ENCODE measurements at places on chromosomes 13 and 19.

DNA sequence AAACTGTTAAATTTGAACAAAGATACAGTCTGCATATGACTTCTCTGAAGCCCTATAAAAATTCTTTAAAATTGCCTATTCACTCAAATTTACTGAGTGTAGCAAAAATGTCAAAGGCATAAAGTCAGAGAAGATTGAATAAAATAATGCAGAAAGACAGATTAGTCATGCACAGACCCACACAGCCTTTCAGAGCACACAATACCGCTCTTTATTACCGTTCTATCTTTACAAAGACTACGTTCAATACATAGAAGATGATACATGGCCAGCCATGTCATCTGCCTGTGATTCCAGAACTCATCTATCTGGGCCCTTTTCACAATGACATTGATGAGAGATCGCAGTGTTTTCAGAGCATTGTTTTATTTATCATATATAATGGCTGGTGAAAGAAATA lies 107.2 kb downstream of the URI1 start:
- no peak for DNase-seq

DNA sequence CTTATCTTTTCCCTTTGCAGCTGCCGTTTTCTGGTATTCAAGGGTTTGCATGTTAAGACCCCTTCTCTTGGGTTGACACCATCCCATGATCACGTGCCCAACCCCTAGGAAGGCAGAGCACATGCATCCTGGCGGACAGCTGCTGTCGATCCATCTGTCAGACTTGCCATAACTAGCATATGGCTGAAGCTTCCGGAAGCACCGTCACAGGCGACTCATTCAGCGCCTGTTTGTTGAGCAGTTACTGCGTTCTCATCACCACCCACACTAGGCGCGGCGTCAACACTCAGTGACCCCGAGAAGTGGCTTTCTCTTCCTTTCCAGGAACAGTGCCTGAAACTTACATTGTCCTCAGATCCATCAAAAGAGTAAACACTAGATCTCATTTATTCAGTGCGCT lies 93.6 kb downstream of the SOX1 start:
- no peak for DNase-seq

GRCh38 chr13:113495494-113496210 lies 5.1 kb upstream of the DCUN1D2 start:
- DNase-seq = no peak

DNA sequence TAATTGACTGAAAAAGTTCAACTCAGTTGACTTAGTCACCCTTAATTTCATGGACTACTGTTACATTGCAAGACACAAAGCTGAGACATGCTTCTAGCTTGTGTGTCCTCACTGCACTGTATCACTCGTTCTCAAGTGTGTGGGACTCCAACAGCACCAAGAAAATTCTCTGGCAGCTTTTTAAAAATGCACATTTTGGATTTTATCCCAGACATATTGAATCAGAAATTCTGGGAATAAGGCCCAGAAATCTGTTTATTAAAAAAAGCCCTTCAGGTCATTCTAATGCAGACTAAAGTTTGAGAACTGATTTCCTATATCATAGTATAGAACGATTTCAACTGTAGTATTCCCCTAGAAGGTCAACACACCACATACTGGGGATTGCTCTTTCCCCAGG lies 1485.3 kb downstream of the PCDH9 start:
- no peak for DNase-seq

GRCh38 chr19:6766357-6767080 lies 716 bp downstream of the SH2D3A start:
- DNase-seq = no peak

DNA sequence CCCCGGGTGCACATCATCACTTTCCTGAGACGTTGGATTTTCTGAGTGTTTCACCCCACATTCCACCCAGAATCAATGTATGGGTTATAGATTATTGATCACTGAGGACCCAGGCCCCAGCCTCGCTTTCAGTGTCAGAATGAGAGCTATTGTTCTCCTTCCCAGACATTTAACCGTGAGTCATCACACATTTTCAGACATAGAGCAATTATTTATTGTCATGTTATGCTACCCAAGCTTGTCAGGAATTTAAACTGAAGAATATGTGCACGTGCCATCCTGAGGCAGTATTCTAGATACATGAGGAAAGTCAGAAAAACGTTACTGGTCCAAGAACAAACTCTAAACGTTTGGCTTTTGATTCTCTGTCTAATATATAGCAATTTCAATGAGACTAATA lies 276.6 kb upstream of the ZNF507 start:
- no peak for DNase-seq

DNA sequence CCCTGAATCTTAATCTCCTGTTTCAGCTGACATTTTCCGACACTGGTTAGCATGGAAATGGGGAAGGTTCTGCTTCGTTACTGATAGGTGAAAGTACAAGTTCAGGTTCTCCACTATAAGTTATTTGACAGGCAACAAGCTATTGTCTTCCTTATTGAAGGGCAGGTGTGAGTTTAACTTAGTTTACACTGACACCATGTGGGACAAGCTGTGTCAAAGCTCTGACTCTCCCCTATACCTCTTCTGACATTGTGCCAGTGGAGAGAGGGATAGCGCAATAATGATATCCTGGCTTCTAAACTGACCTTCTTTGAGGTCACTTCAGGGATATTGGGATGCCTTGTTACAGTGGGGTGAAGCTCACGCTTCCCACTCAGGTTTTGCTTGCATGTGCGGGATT lies 587.0 kb upstream of the SLITRK5 start:
- no peak for DNase-seq

DNA sequence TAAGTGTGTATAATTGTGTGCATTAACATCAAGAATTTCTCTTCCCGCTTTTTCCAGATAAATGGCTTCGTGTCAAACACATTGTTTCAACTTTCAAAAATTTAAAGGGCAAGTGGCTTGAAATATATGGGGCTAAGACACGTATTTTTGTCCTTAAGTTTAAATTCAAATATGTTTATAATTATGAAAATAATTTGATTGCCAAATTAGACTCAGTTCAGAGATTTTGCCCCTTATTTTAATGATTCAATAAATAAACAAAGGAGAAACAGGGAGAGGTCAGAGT lies 1159.2 kb upstream of the MIR17HG start:
- no peak for DNase-seq

DNA sequence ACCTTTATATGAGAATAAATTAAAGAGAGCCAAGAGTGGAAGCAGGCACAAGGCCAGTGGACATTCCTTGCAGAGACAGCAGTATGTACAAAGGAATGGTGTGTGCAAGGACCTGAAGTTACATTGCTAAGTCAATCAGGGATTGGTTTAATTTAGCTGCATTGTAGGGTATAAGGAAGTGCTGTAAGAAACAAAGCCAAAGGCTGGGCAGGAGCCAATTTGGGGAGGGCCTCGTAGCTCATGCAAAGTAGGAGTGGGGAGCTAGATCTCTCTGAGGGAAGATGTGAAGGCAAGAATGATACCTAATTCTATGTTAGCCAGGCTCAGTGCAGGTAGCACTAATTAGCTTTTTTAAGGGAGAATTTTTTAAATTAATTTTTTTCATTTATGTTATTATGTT lies 76.7 kb downstream of the SLAIN1 start:
- DNase-seq = no peak

GRCh38 chr19:9847087-9847671 lies 12.1 kb downstream of the PIN1 start:
- DNase-seq = peak; percentile 97

DNA sequence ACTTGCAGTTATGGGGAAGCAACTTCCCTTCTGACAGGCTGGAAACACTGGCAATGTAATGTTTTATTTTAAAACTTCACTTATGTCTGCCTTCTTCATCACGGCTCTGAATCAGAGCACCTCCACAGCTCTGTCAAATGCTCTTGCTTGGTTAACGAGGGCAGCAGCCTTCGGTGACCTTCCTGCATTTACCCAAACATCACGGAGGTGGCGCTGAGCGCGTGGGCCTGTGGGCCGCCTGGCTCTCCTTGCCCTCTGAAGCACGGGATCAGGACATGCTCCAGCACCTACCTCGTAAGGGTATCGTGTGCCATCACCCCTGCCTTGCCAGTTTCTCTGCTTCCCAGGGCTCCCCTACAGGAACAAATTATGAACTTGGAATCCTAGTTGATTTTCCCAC lies 310.0 kb downstream of the TEX29 start:
- no peak for DNase-seq

DNA sequence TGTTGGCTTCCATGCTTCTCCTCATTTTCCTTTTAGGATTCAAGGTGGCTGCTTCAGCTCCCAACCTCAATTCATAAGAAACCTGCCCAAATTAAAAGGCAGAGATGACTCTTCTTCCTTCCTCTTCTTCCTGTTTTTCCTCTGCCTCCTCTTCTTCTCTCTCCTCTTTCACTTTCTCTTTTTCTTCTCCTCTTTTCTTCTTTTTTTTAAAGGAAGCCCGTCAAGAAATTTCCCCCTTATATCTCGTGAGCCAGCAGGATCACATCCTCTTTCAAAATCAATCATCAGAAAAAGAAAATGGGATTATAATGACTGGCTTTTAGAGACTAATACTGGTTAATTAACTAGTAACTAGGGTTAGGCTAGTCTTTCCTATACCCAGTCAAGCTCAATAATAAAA lies 220.3 kb downstream of the NBEA start:
- DNase-seq = no peak

DNA sequence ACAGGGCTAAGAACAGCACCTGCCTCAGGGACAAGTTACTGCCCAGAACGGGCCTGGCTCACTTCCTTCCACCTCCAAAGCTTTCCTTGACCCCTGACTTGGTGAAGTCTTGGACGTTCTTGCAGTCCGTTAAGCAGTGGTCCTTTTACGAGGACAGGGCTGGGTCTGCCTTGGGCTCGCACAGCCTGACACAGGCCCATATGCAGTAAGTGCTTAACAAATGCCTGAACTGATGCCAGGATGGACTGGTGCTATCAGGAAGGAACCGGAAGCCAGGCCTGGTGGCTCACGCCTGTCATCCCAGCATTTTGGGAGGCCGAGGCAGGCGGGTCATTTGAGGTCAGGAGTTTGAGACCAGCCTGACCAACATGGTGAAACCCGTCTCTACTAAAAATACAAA lies 1.8 kb upstream of the PLK5 start:
- no peak for DNase-seq

GRCh38 chr19:17184371-17184841 lies 30.8 kb upstream of the USE1 start:
- no peak for DNase-seq

GRCh38 chr19:45079063-45079910 lies at the start of gene GEMIN7:
Gene GEMIN7, plus strand, starts transcription at chr19:45079260. Its CDS starts 10,855 bp downstream, at chr19:45090115.
- no peak for DNase-seq

DNA sequence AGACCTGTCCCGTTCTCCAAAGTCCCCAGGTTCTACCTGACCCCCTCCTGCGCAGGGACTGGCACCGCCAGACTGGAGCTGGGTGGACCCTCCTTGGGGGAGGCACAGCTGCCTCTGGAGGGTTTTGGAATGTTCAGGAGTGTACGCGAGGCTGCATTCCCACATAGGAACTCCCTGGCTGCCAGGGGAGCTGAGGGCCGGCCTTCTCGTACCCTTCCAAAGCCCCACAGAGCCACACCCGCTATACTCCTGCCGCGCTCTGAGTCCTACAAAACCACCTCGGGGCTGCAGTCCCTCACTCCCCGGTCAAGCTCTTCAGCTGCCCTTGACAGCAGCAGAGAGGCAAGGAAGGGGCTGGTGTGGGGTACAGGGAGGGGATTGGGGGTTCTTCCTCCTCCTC lies 484 bp upstream of the MUC16 start:
- DNase-seq = no peak

GRCh38 chr13:107211073-107211472 lies 643.1 kb upstream of the ARGLU1 start:
- DNase-seq = peak; percentile 30

GRCh38 chr13:105847527-105848291 lies 687.8 kb downstream of the EFNB2 start:
- no peak for DNase-seq

GRCh38 chr13:113092776-113093579 lies 12.6 kb upstream of the F7 start:
- no peak for DNase-seq

- DNase-seq = no peak
These were observed 552.0 kb downstream of the RFC3 start for GRCh38 chr13:34369931-34370330.

DNA sequence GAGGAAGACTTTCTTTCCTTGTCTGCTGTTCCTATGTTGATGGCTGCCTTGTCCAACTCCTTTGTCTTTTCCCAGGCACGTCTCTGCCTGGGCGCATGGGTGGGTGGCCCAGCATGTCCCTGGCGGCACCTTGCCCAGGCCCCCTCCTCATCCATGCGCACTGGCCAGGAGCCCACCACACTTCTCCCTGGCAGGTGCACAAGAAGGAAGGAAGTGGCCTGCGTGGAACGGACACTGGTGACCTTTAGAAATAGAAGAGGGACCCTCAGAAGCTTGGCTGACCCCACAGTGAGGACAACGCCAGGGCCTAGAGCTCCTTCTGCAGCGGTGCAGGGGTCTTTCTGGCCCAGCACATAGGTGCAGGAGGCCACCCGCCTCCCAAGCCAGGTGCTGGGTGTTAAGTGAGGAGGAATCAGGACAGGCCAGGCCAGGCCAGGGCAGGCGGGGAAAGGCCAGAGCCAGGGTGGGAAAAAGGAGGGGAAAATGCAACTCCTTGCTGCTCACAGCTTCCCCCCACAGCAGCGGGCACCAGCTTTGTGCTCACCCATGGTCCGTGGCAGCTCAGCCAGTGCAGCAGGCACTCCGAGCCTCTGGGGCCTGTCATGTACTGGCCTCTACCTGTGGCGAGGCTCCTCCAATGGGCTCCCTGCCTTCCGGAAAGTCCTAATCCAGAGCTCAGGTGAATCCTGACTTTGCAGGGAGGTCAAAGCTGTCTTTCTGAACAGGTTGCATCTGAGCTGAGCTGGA lies 104.0 kb downstream of the SOX1 start:
- DNase-seq = no peak

DNA sequence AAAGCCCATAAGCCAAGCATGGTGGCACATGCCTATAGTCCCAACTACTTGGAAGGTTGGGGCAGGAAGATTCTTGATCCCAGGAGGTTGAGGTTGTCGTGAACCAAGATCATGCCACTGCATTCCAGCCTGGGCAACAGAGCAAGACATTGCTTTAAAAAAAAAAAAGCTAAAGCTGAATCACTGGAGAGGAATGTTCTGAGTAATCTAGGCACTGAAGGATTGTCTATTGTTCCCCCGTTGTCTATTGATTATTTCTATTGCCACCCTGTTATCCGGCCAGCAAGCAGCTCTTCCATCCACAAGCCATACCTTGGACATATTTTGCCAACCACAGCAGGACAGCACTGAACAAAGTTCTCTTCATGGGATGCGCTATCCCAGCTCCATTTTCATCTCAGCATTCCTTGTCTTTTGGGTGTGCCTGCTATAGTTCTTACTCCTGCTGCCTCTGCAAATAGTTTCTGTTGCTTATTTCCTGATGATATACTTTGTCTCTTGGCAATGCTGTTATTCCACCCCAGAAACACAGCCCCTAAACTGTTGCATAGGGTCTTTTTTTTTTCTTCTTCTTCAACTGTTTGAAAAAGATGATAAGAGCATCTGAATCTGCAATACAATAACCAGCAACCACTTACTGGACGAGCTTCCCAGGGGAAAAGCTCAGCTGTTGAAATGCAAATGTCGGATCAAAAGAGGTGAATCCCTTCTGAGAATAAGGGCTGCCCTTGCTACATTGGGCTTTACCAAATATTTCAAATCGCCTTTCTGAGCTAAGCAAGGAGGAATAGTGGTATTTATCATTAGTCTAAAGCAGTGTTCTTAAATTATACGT lies 22.2 kb upstream of the SIAH3 start:
- DNase-seq = peak; percentile 49
